ENCODE measurements at places on chromosomes 1 and 21.

DNA sequence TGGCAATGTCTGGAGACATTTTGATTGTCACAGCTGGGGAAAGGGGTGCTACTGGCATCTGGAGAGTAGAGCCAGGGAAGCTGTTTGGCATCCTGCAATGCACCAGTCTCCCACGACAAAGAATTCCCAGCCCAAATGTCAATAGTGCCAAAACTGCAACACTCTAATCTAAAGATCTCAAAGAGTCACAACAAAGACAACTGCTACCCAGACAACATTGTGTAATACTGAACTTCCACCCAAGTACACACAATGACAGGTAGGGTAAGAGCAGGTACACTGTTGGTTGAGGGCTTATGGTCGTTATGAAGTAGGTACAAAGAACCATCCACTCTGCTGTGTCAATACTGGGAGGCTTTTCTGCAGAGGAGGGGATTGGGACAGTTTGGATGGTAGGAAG, 8.2 kb upstream of the TMEM51 start:
- DNase-seq: no peak

DNA sequence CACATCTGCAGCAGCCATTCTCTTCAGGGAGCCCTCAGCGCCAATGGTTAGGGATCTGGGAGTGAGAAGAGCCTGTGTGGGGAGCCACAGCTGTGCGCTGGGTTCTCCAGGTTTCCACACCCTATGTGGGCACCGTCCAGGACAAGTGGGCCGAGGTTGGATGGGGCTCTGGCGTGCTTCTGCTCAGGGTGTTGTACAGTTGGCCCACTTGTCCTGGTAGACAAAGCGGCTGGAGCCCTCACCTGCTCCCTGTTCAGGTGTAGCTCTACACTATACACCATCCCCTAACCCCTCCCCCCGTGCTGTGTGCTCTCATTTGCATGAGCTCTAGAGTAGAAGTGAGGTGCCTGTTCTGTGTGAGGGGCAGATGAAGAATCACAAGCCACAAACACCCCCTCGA, 12.2 kb downstream of the SH3BP5L start:
- no peak for DNase-seq

DNA sequence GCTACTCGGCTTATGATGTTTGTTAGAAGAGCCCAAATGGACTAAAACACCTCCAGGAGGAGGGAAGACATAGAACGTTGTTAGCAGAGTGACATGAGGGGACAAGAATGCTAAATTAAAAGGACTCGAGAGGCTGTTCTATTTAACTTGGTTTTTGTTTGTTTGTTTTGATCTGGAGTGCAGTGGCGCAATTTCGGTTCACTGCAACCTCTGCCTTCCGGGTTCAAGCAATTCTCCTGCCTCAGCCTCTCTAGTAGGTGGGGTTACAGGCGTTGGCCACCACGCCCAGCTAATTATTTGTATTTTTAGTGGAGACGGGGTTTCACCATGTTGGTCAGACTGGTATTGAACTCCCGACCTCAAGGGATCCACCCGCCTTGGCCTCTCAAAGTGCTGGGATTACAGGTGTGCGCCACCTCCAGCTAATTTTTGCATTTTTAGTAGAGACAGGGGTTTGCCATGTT, 5.1 kb upstream of the HNRNPU start:
- DNase-seq: no peak

- DNase-seq: no peak
Measured at GRCh38 chr1:33371334-33371733, 50.4 kb upstream of the A3GALT2 start.

- DNase-seq: no peak
Measured at GRCh38 chr1:64896551-64896950, 69.8 kb downstream of the JAK1 start.

- DNase-seq: no peak
Measured at GRCh38 chr1:193486671-193487229, 300.3 kb upstream of the B3GALT2 start.

DNA sequence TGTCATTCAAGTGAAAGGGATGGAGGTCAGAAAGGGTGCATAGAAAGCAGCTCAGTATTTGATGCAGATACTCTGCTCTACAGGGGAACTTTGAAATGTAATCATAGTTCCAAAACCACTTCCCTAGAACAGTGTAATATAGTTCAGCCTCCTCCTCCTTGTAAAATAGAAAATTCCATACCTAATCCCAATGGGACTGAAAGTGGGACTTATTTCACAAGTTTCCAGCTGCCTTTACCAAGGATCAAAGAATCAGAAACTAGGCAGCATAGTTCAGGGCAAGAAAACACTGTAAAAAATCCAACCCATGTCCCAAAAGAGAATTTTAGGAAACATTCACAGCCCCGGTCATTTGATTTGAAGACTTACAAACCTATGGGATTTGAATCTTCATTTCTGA, 8.1 kb upstream of the TMCO2 start:
- DNase-seq: no peak

GRCh38 chr1:30366911-30367310, 356.5 kb downstream of the MATN1 start:
- DNase-seq: no peak

DNA sequence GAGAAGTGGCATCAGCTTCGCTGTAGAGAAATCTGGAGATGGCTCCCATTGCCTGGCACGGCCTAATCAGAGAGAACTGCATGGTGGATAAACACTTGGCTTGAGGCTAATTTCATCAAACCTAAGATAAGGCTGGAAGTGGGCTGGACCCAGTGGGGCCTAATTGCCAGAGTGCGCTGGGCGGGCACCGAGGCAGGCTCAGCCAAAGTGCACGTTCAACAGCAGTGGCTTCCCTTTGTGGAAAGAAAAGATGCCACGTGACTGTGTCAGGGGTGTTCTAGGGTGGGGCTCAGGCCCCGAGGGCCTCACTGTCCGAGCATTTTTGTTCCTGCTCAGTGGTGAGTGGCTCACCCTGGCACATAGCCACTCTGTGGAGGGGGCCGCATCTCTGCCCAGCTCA, 5.8 kb downstream of the PLCH2 start:
- no peak for DNase-seq

DNA sequence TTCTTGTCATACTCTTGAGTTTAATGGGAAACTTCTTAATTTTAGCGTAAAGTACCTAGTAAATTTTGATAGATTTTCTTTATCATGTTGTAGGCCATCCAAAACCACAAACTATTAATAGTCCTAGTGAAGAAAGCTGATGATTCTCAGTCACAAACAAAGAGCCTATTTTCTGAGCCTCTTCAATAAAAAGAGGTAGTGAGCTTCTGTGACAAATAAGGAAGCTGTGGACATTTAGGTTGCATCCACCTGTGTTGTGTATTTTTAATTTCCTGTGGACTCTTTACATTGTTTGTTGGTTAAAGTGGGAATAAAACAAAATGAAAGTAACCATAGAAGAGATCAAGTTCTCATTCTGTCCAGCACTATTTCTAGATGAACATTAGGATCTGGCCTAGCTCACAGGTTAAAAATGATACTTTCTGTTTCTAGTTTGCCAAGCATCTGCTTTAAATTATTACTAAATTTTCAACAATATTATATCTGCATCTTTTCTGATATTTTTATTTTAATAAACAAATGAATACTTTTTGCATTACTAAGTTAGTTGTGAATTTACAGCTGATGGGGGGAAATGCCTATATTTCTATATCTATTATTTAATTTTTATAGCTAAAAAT, 702.2 kb upstream of the ADGRL4 start:
- no peak for DNase-seq

DNA sequence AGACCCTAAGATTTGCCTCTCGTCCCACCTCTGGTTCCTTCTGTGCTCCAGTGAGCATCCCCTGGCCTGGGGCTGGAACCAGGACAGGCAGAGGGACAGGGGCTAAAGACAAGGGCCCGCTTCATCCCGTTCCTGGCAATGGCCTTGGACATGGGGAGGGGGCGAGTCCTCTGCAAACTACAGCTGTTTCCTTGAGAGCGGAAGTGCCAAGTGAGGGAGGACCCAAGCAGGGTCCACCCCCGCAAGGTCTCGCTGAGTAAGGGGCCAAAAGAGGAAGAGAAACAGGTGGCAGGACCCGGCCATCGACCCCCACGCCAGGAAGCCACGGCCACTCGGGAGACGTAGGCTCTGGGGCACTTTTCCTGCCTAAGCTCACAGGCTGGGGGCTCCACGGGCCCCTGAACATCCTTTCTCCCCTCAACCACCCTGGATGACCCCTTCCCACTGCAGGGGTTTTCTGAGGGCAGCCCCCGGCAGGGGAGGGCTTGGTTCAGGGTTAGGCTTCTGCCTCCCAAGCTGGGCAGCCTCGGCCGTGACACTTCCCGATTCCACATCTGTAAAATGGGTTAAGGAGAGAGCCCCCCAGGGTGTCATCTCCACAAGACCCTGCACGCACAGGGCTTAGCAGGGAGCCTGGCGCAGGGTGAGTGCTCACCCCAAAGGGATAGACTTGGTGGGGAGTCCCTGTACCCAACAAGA, 17.9 kb upstream of the PLEKHG5 start:
- no peak for DNase-seq

DNA sequence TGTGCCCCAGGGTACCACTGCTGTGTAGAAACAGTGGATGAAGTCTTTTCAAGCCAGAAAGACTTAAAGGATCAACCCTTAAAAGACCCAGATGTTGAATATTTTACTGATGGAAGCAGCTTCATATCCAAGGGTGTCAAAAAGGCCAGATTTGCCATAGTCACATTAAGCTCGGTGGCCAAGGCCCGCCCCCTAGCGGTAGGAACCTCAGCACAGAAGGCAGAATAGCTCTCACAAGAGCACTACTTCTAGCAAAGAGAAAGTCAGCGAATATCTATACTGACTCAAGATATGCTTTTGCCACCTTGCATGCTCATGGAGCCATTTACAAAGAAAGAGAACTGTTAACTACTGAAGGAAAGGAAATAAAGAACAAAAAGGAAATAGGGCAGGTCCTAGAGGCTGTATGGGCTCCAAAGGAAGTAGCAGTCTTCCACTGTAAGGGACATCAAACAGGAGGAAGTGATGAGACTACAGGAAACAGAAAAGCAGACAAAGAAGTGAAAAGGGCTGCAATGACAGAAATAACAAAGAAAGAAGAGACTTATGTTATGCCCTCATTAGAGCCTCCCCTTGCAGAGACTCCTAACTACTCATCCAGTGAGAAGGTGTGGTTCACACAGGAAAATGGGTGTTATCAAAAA, 90.5 kb downstream of the LIPI start:
- DNase-seq: peak; percentile 17

GRCh38 chr1:246785494-246786111, 61.4 kb downstream of the SCCPDH start:
- no peak for DNase-seq

- DNase-seq: no peak
Measured at GRCh38 chr1:203308923-203309331, 3.6 kb downstream of the BTG2 start.

DNA sequence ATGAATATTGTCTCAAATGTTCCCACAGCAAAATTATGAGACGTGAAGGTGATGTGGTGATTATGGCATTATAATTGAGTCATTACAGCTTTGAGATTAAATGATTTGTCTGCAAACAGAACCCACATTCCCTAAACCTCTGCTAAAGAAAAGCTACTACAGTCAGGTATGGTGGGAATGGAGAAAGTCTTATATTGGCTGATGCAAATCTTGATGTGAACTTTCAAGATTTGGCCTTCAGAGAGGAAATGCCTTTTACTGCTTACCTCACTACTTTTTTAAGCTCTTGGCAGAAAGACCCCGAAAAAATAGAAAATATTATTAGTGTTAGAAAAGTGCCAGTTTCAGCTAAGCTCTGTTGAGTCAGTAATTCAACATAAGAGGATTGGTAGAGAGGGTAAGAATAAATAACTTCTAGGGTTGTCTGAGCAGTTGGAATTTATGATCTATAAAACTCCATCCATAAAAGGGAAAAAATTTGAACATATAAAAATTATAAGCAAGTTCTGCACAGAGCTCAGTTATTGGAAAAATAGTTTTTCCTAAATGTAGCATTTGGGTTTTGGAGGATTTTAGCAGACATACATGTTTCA, 47.8 kb upstream of the RGS5 start:
- no peak for DNase-seq

DNA sequence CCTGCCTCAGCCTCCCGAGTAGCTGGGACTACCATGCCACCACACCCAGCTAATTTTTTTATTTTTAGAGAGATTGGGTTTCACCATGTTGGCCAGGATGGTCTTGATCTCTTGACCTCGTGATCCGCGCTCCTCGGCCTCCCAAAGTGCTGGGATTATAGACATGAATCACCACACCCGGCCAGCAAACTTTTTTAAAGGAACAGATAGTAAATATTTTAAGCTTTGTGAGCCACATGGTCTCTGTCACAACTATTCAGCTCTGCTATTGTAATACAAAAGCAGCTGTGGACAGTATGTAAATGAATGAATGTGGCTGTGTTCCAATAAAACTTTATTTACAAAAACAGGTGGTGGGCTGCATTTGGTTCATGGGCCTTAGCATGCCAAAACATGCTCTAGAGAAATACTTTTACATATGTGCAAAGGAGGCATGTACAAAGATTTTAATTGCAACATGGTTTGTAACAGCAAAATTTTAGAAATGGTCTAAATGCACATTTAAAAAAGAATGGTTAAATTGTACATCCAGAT, 47.0 kb downstream of the CDCP2 start:
- no peak for DNase-seq

DNA sequence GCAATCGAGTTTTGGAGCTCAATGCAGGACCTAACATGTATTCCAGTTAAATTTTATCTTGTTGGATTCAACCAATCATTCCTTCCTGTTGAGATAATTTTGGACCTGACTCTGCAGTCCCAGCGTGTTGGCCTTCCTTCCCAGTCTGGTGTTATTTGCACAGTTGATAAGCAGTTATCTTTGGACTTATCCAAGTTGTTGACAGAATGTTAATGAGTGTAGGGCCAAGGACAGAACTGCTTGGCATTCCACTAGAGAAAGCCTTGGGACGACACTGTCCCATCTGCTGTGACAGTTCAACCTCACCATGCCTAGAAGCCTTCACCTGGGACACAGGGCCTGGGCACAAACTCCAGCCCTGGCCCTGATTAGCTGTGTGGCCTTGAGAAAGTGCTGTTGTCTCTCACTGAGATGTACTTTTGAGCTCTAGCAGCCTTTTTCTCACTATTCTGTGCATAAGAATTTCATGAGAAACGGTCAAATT, 104.1 kb upstream of the SLC25A33 start:
- no peak for DNase-seq

GRCh38 chr1:228393268-228393701, 13.3 kb downstream of the TRIM11 start:
- DNase-seq: no peak

Data from stimulated activated CD8-positive, alpha-beta memory T cell treated with anti-CD3 and anti-CD28 coated beads, Interleukin-15, amount 100 ng/mL, for 48 hours (primary cell).